SK-N-DZ (cell line): ENCODE measurements at places on chromosomes 1 and 21.

DNA sequence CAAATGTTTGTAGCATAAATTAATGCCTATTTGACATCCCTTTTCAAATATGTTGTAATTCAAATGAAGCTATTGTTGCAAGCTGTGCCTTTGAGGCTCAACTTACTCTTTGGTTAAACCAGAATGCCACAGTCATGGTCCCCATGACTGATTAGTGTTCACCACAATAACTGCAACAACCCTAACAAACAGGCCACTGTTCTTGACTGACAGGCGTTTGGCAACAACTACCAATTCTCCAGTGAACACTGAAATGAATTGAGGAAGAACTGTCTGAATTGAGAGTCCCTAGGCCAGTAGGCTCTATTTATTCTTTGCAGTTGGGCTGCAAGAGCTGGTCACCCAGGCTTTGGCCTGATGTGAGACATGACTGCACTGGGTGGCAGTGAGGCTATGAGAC, 6.6 kb upstream of the TMEM167B start:
- no peak for DNase-seq

DNA sequence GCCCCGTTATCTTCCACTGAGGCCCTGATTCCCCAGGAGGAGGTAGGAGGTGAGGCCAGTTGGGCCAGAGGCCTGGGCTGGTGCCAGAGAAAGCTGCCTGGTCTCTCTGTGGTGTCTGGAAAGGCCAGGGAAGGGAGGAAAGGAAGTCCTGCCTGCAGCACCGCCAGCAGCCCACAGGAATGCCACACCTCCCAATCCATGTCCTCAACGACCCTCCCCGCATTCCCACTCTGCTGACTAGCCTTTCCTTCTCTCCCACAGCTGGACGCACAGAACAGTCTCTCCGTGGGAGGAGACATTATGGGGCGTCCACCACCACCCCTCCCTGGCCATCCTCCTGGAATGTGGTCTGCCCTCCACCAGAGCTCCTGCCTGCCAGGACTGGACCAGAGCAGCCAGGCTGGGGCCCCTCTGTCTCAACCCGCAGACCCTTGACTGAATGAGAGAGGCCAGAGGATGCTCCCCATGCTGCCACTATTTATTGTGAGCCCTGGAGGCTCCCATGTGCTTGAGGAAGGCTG, 18.0 kb downstream of the CSF1 start:
- DNase-seq: no peak

DNA sequence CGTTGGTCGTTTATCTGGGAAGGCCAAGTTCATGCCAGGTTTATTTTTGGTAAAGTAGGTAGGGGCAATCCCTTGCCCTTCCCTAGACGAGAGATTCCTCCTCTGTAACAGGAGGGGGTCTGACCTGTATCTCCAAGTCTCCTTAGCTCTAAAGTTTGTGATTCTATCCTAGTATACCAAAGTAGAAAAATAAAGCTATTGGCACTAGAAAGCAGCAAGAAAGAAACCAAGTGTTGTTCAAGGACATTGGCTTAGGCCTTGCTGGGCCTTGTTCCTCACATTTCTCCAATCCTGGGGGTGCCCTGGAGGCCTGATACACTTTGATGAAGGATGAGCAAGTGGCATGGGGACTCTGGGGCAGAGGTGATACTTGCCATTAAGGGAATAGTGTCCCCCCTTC, 814 bp downstream of the MTARC2 start:
- DNase-seq: no peak

- DNase-seq: no peak
Measured at GRCh38 chr1:164950541-164950986, 391.6 kb downstream of the PBX1 start.

DNA sequence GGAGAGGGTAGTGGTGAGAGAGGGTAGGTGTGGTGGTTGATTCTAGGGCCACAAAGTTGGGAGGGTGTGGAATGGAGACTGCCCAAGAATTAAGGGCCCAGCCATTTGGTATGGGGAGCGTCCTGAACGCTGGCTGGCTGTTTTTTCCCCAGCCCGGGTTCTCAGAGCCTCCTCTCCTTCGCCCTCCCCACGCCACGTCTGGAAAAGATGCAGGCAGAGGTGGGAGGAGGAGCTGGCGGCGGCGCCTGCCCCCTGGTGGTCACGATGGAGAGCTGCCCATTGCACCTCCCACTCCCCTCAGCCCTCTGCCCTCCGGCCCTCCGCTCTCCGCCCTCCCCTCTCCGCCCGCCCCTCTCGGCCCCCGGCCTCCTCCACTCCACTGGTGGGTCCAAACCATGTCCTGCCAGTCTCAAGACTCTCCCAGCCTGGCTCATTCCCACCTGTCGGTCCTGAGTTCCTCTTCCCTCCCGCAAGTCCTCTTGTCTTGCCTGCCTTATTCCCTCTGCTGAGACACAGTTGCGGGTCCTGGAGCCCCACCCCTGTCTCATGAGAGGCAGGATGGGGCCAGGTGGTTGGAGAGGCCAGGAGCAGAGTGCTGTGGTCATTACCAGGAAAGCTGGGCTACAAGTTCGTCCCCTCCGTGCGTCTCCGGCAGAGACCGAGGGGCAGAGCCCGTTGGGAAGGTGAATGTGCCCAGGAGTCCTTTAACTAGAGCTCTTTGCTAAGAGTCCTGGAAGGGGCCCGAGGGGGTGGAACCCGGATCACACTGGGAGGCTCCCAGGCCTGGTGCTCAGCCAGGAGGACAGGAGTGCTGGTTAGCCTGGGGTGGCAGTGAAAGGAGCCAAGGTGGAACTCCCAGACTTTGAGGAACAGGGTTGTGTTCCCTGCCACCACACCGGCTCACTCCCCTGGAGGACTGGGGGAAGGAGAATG, 22.6 kb downstream of the ETNK2 start:
- DNase-seq: peak; percentile 61

DNA sequence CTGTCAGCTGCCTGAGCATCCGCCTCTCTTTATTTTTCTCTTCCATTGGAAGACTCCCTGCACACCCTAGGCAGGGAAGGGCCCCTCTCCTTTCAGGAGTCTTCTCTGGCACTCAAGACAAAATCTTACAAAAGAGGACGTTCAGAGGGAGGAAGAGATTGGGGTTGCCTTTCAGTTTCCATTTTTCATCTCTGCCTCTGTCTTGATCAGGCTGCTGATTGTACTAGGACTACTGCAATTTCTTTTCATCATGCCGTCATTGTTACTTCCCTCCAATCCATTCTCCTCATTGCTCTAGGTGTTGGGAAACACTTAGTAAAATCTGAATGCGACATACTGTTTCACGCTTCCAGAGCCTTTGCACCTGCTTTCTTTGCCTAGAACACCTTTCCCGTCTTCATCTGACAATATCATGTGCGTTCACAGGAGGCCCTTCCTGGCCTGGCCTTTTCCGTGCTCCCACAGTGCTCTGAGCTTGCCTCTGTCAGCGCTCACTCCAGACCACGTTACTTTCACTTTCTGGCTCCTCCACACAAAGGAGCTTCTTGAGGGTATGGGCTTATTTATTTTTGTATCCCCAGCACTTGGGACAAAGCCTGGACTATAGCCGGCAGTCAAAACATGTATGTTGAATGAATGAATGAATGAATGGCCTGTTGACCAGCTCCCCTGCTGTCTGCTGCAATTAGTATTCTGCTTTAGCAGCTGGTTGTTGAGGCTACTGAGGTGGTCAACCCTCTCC, 10.9 kb downstream of the LRRC71 start:
- no peak for DNase-seq
